Small intestine (tissue), 16 donors: ENCODE measurements at places on chromosomes 7 and 10. TPM values are rescaled to one million over a fixed set of nuclear protein-coding genes. Genes with fewer than 3 reads are reported as not detected.

Gene FBXW4
- polyA plus RNA-seq = 49.1 TPM

Gene ADCY1
- polyA plus RNA-seq = 1.0 TPM

DNA sequence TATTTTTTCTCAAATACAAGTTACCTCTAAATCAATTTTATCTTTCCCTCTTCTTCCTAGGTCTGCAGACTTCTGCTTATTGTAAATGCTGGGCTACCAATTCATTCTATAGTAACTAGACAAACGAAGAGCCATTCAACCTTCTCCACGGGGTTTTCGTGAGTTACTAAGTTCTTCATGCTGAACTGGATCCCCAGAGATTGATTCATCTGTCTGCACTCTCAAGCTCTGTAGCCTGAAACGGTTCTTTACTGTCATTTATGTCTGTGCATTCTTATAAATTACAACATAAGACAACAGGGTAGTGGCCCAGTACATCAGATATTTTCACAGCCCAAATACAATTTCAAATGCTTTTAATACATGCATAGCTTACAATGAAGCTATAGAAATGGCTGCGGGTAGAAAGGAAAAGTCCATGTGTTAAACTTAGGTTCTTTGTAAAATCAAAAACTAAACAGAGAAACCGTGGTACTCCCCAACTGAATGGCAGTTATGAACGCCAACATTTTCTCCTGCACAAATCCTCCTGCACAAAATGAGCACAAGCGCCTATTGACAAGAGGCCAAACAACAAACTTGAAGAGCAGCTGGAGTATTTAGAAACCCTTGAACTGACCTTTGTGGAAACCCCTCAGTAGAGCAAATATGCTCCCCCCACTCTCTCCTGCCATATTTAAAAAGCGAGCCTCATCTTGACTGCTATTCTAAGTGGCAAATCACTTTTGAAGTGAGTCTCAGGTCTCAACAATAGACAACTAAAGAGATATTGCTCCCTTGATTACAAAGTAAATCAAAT lies 20.7 kb downstream of the LAMB1 start:
- DNase-seq = no peak

DNA sequence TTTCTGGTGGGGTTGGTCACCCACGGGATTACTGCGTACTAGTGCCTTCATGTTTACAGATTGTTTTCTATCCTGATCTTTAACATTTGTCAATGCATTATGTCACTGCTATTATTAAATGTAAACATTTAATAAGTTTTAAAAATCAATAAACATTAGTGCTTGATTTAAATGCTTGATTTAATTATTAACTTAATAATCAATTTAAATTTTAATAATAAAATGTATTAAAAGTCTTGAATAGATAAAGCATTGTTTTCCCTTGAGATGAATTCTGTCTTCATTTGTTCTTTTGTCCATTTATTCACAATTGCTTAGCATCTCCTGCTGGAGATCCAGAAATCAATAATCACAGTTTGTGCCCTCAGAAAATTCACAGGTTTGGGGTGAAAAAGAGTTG lies 201.8 kb upstream of the HDAC9 start:
- DNase-seq = no peak

DNA sequence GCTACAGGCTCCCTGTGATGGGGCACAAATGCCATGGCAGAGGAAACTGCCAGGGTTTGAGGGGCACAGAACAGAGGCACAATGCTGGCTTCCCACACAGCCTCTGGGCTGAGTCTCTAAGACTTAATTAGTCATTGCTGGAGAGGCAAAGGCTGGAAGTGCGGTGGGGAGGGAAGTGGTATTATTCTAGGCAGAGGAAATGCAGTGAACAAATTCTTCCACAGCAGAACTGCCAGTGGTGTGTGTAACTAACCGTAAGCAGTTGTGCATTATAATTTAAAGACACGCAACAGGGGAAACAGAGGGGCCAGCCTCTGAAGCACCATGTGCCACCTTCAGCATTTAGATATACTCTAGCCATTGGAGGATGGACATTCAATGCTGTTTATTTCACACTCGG lies 12.8 kb downstream of the ICA1 start:
- DNase-seq = no peak
